ENCODE measurements at places on chromosomes 2 and 18.

- no peak for DNase-seq
Observed at GRCh38 chr2:109676346-109676902, 62.3 kb downstream of the SOWAHC start.

- DNase-seq = no peak
Observed at GRCh38 chr2:62205554-62205953, 9.6 kb downstream of the B3GNT2 start.

DNA sequence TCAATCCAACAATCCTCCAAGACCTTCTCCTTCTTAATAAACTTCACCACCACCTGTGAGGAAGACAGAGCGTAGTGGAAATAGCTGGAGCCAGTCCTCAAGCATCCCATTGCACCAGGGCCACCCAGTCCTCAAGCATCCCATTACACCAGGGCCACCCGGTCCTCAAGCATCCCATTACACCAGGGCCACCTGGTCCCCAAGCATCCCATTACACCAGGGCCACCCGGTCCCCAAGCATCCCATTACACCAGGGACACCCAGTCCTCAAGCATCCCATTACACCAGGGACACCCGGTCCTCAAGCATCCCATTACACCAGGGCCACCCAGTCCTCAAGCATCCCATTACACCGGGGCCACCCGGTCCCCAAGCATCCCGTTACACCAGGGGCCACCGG is 13.3 kb upstream of the MTERF4 start:
- no peak for DNase-seq

DNA sequence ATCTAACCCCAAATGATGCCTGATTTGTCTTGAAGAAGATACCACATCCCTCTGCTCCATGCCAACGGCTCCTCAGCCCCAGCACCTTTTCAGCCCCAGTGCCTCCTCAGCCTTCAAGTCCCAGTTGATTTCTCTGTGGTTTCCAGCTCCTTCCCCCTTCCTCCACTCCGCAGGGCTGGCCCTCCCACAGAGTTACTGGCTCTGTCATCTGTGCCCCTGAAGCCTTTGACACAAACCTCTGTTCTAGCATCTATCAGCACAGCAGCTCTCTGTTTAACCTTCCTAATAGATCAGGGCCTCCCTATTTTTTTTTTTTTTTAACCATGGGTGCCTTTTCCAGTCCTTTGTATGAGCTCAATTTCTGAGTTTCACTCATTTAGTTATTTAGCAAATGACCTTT is 201.3 kb upstream of the CXCR4 start:
- DNase-seq = no peak

DNA sequence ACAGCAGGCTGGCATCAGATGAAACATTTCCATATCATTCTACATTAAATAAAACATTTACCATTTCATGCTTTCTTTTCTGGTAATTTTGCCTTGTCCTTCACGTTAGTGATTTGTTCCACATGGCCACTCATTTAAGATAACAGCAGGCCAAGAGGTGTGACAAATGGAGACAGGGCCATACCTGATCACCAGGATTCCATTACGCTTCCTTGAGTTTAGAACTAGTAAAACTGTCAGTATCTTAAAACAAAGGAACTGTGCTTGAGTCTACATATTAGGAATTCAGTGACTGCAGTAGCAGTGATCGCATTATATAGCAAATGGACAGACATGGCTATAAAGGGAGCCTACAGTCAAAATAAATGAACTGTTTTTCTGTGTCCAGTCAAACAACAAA is 155.1 kb upstream of the FSHR start:
- DNase-seq = no peak

GRCh38 chr18:64402636-64403035 is 253.7 kb upstream of the LINC00305 start:
- DNase-seq = no peak

DNA sequence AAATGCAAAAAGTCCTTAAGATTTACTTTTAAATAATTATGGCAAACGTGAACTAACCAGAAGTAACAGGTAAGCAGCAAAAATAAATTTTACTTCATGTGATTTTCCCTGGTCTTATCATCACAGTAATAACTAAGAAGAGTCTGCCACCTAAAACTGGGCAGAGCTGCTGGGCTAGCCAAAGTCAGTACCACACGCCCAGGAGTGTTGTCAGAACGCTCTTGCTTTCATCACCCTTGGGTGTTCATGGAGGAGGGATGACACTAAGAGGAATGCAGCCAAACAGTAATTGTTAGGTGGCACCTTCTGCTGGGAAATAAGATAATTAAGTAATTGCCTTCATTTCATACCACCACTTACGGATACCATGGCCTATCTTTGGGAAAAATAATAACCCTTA is 92.0 kb upstream of the NEUROD1 start:
- DNase-seq = no peak

- DNase-seq = no peak
Observed at GRCh38 chr2:173218326-173219056, 136.2 kb upstream of the CDCA7 start.

DNA sequence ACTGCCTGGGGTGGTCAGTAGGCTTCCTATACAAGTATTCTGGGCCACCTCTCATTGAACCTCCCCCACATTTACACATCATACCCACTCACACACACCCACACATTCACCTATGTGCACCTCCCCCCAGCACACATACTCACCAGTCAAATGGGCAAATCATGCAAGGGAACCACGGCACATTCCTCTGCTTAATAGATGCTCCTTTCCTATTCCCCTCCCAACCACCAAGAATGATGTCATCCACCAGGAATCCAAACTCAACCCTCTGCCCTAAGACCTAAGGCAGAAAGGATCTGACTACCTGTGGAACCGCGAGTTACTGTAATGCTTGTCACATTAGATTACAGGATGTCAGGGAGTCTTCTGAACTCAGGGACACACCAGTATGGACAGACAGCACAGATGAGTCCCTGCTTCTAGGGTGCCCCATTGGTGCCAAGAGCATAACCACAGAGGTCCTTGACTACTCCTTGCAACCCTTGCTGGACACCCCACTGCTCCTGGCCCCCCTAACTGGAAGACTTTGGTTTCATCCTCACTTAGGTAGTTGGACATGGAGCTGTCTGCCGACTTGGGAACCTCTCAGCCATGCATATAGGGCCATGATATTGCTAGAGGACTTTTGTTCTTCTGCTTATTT is 21.5 kb upstream of the CAB39 start:
- DNase-seq = no peak

DNA sequence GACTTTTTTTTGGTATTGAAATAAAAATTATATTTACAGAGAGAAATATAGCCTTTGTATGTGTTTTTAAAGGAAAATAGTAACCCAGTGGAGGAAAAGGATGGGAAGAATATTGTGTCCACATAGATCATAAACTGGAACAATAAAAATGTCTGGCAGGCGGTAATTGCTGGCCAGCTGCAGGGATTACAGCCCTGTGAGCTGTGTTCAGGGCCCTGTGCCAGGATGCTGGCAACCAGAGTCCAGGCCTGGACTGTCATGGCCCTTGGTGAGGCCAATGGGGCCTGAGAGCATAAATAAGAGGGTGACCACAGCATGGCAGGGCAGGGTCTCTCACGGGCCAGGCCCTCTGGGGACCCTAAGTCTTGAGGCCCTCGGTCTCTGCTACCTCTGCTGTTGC is 171.2 kb downstream of the ACOXL start:
- DNase-seq = no peak

DNA sequence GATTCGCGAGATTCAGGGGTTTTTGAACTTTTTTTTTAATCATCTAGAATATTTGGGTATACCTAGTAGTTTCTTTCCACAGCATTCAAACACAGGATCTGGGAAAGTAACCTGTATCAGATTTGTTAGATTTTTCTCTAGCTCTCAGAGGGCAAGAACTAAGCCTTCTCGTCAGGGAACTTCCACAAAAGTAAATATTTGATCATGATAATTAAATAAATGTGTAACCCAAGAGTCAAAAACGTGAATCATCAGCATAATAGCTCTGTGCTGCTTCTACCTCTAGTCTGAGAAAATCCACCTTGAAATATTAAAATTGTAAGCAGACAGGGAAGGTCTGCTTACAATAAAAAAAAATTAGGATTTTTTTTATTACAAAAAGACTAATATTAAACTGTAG is 225.7 kb upstream of the SPOPL start:
- no peak for DNase-seq

DNA sequence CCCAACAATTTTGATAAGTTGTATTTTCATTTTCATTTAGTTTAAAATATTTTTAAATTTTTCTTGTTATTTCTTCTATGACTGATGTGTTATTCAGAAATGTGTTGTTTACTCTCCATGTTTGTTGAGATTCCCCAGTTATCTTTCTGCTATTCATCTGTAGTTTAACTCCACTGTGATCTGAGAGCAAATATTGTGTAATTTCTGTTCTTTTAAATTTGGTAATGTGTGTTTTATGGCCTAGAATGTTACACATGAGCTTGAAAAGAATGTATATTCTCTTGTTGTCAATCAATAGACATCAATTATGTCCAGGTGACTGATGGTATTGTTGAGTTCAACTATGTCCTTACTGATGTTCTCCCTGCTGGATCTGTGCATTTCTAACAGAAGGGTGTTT is 188.2 kb downstream of the CYP26B1 start:
- DNase-seq = no peak

DNA sequence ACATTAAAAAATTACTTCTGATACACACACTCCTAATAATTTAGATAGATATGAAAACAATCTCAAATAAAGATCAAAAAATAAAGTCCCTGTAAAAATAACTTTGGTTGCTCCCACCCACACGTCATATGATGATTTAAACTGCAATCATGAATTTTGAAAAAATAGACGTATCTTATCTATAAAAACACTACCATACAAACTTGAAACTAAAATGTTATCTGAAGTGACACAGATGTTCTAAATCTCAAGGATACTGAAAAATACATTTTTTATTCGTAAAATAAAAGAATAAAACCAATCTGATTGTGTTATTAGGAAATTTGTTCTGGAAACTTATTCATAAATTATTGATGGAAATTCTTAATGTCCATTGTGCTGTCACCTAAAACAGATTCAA is 8.1 kb upstream of the BOLA3 start:
- no peak for DNase-seq

DNA sequence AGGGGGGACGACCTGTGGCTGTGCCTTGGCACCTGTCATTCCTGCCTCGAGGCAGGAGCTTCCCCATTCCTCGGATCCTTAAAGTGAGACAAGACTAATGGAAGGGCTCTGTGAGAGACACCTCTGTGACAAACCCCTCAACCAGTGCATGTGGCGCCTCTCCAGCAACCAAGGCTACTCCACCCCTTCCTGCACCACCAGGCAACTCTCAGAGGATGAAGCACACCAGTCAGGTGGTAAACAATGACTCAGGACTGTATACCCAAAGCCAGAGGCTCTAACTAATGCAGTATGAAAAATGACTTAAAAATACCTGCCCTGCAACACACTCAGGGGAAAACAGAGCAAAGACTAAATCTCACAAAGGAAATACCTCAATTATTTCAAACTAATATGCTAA is 136.9 kb downstream of the UXS1 start:
- DNase-seq = no peak

GRCh38 chr2:218430721-218431120 is 11.8 kb downstream of the VIL1 start:
- no peak for DNase-seq

GRCh38 chr18:68376926-68377325 is 338.0 kb downstream of the TMX3 start:
- no peak for DNase-seq

- DNase-seq = no peak
Observed at GRCh38 chr2:141767051-141767450, 363.8 kb downstream of the LRP1B start.

DNA sequence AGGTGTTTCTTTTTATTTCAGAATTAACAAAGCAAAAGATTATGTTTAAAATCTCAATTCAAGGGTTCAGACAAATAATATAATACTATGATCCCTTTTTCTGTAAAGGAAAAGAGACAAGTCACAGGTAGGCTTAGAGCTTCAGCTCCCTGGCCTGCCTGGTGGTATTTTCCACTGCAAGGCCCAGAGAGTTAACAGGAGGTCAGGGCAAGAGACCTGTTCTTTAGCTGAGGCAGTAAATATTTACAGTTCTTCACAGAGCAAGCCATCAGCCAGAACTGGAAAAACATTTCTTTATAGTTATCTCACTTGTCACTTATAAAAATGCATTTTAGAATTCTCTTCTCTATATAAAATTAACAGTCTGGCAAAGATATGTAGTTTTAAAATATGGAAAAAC is 70.1 kb downstream of the EPG5 start:
- no peak for DNase-seq

DNA sequence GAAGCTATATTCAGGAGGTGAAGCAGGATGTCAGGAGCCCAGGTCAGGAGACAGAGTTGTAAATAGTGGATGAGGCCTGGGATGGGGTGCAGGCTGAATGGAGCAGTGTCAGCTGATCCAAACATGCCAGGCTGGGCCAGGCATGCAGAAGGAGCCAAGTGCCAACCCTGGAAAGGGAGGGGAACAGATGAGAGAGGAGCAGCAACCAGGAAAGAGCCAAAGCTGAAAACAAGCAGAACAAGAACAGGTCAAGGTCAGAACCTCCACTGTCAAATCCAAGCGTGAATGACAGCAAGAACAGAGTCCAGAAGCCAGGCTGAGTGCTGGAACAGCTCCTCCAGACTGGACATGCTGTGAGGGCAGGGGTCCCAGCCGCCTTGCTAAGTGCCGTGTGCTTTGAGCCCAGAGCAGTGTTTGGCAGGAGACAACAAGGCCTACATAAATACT is 49.2 kb upstream of the PPP1CB start:
- no peak for DNase-seq

GRCh38 chr2:173647681-173648311 is 293.1 kb downstream of the CDCA7 start:
- DNase-seq = no peak

DNA sequence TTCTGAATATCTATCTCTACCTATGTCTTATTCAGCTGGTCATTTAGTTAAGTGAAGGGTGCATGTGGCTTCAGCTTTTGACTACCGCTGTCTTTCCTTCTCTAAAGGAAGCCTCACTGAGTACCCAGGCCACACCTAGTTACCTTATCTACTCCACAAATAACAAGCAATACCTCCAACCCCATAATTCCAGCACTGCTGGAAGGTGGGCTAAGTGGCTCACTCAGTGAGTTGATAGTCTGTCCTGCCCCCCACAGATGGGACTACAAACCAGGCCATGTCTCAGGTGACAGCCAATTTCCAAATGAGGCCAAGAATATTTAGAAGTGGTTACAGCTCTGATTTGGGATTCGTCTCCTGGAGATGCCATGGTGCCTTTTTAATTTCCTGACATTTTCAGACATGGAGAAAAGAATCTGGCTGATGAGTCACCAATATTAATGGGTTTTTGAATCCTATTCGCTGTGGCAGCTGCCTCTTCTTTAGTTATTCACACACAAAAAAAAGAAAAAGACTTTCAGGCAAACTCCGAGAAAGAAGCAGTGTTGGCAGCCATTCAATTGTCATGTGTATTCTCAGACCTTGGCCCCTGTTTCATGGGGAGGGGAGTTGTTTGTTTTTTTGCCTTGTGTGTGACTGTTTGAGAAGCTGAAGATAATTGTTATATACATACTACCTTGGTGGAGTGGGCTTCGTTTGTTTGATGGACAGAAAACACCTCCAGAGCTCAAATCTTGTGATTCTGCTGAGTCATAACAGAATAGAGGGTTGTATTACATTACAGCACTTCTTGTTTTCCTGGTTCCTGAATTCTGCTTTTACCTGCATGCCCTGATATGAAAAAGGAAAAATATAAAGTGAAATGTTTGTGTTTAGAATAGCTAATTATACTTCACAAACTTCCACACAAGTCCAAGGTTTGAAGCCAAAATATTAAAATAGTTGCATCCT is 64.2 kb downstream of the SCG2 start:
- DNase-seq = no peak

GRCh38 chr18:58076052-58076451 is 32.0 kb downstream of the NEDD4L start:
- DNase-seq = no peak

- DNase-seq = no peak
Observed at GRCh38 chr2:46230115-46230571, 67.1 kb upstream of the EPAS1 start.
